ENCODE measurements at places on chromosomes 16 and 17. TPM values are rescaled to one million over a fixed set of nuclear protein-coding genes. Genes with fewer than 3 reads are reported as not detected.

DNA sequence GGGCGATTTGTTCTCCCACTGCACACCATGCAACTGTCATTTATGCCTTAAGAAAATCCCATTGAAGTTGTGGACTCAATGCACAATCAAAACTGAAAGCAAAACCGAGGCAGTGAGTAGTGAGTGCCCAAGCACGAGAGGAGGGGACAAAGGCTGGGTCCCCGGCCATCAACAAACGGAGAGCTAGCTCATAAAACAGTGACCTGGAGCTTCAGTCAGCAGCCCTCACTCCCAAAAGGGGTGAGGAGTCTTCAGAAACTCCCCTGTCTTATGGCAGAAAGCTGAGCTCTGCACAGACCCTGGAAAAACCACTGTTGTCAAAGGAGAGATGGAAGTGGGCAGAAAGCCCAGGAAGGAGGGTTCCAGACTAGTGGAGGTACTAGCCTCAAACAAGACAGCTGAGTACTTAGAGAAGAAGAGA is 96.9 kb downstream of the ADCY9 start:
- no peak for DNase-seq

LRRC37A gene
- 1.1 TPM for polyA plus RNA-seq

DNA sequence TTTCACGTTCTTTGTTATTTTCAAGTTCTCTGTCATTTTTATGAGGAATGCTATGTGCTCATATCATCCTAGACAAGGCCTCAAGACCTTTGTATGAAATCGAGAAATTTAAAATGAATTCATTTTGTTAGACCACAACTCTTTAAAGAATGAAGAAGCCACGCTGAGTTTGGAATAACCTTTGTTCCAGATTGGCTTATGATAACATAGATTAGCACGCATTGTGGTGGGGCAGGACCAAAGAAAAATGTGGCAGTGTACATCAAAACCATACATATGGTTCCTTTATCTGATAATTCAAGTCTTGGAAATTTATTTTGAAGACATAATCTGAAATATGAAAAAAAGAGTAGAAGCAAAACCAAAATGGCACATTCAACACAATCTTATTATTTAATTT is 2.2 kb downstream of the HSD17B2 start:
- no peak for DNase-seq

ADAMTS18 gene
- 0.16 TPM for polyA plus RNA-seq

DNA sequence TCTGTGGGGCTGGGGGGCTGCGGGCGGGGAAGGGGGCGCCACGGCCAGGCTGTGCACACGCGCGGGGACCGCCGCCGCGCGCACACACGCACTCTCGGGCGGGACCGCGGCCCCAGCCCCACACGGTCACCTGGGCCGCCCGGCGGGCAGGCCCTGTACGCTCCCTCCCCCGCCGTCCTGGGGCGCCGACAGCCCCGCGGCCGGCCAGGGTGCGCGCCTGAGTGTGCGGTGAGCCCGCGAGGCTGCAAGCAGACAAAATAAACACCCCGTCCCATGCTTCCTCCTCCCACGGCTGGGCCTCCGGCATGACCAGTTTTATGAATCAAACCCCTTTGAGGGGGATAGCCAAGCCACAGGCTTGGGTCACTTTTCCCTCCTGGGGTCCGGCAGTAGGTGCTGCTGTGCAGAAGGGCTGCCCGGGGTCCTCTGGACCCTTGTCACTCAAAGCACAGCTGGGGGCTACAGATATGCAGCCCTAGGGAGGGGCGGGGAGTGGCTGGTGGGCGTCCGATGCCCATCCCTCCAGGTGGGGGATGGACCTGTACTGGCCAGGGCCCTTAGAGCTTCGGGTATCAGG is 441 bp downstream of the VASN start:
- no peak for DNase-seq

DNA sequence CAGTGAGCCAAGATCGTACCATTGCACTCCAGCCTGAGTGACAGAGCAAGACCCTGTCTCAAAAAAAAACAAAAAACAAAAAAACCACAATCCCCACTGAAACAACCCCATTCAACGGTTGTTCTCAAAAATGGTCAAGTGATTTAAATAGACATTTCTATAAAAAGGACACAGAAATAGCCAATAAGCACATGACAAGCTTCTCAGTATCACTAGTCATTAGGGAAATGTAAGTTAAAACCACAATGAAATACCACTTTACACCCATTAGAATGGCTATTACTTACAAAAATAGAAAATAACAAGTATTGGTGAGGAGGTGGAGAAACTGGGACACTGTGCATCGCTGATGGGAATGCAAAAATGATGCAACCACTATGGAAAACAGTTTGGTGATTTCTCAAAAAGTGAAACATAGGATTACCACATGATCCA is 26.6 kb upstream of the MYLK3 start:
- DNase-seq = no peak

DNA sequence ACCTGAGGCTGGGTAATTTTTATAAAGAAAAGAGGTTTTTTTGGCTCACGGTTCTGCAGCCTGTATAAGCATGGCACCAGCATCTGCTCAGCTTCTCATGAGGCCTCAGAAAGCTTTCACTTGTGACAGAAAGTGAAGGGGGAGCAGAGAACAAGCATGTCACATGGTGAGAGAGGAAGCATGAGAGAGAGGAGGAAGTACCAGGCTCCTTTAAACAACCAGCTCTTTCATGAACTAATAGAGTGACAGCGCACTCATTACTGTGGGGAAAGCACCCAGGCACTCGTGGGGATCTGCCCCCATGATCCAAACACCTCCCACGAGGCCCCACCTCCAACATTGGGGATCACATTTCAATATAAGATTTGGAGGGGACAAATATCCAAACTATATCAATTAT is 86.8 kb downstream of the USP32 start:
- DNase-seq = no peak

All from H1 (cell line).